ENCODE measurements at places on chromosomes 1 and 21.

DNA sequence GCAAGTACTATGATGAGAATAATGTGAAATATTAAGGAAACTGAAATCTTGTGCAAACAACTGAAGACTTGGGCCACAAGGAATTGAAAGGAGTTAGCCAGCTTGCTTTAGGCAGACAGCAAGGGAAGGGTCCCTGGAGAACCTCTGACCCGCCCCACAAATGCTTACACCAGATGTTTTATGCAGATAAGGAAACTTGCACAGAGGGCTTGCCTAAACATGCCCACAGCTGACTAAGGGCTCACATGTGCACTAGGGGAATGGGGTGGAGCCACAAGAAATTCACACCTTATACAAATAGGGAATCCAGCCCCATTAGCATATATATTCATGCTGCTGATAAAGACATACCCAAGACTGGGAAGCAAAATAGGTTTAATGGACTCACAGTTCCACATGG, 86.1 kb upstream of the CYYR1 start:
- DNase-seq, result no peak

DNA sequence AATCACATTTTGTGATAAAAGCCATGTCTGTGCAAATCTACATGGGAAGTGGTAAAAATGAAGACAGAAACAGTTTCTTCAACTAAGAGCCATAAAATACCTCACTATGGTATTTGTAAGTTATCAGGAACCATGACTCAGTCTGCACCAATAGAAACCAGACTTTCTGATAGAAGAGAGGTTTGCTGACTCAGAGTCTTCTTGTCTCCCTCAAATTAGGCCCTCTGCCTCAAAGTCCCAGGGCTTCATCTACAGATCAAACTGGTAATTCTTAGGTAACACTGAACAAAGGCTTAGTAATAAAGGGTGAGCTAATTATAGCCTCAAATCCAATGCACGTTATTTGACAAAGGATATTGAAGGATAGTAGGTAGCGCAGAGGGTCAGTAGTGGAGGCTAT, 30.9 kb upstream of the SSX2IP start:
- DNase-seq, result no peak

DNA sequence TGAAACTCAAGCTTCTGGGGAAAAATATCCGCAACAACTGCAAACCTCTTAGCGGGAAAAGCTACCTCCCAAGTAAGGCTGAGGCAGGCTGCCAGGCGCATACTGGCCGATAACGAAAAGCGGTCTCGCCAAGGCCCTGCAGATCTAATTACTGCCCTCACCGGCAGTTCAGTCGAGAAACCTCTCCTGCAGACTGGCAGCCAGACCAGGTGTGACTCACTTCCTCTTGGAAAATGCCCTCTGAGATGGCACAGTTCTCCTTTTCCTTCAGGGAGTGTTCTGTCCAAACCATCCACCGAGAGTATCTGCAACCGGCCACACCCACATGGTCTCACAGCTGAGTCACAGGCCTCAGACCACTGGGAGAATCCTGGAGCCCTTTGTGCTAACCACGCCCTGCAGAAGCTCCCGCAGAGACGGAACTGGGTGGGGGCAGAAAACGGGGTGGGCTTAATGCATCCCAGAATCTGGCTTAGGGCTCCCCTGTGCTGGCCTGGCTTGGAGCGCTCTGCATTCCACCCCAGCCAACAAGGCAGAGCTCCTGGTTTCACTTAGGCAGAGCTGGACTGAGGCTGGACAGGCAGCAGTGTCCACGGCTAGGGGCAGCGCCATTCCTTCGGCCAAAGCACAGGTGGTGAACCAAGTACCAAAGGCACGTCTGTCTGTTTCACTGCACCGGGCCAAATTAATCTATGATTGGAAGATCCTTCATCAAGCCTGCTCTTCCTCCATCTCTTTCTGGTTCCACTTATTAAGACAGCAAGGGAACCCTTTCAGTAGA, 1.2 kb downstream of the S100A10 start:
- peak; percentile 16 for DNase-seq

DNA sequence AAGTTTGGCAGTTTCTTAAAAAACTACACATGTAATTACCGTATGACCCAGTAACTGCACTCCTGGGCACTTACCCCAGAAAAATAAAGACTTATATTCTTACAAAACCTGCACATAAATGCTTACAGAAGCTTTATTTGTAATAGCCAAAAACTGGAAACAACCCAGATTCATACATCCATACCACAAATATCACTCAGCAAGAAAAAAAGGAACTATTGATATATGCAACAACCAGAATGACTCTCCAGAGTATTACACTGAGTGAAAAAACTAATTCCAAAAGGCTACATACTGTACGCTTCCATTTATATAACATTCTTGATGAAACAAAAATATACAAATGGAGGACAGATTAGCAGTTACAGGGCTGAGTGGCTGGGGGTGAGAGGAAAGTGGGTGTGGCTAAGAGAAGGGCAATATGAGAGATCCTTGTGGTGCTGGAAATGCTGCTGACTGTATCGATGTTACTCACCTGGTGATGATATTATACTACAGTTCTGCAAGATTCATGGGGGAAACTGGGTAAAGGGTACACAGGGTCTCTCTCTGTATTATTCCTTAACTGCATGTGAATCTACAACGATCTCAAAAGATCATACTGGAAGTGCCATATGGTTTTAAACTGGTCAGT, 96.0 kb upstream of the GNG4 start:
- DNase-seq, result no peak

GRCh38 chr1:180837020-180837419, 75.7 kb upstream of the KIAA1614 start:
- no peak for DNase-seq

DNA sequence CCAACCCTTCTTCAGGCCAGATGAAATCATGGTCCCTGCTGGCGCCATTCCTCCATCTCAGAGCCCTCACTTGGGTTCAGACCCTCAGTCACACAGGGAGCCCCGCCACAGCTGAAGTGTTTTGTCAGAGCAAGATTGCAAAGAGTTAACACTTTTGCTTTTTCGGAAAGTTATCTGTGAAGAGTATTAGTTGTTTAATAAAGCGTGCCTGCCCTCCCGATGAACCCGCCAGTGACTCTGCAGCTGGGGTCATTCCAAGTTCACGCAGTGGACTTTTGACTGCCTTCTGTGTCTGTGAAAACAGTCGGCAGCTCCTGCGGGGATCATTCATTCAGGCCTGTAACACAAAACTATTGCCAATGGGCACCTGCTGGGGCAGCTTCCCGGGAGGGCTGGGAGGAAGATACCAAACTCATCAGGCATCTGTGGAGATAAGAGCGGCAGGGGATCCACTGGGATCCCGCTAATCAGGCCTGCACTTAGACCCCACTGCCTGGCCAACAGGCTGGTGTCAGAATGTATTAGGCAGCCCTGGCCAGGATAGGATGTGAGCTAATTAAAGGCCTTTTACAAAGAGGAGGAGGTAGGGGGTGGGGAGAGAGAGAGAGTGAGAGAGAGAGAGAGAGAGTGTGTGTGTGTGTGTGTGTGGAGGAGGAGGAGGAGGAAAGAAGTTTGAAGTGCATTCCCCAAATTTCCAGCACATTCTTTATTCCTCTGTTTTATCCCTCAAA, 184.5 kb downstream of the DHRS3 start:
- no peak for DNase-seq

- DNase-seq, result no peak
Observed at GRCh38 chr1:226653311-226653921, 85.7 kb downstream of the ITPKB start.

- DNase-seq, result no peak
Observed at GRCh38 chr1:58045094-58045705, 501.3 kb downstream of the OMA1 start.

DNA sequence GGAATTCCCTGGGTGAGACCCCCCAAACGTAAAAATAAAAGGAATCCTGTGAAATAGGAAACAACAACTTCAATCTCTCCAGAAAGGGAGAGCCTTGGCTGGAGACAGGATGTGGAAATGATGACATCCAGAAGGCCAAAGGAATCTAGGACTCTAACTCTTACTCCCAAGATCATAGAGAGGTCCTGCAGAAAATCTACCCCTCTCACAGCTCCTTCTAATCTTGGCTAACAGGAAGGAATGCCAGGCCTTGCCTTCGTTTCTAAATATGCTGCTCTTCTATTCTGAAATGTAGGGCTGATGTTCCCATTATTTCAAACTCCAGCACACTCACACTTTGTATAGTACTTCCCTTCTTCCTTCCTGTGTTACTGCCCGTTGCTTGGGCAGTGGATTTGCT, 40.7 kb downstream of the ARHGEF11 start:
- DNase-seq, result no peak

GRCh38 chr1:51850420-51851223, 27.9 kb downstream of the NRDC start:
- DNase-seq, result no peak

GRCh38 chr1:244252211-244252610, 199.5 kb downstream of the ADSS2 start:
- no peak for DNase-seq

- no peak for DNase-seq
Observed at GRCh38 chr1:159828581-159829272, 2.1 kb downstream of the SLAMF8 start.

- no peak for DNase-seq
Observed at GRCh38 chr1:4203501-4203900, 303.4 kb upstream of the C1orf174 start.

DNA sequence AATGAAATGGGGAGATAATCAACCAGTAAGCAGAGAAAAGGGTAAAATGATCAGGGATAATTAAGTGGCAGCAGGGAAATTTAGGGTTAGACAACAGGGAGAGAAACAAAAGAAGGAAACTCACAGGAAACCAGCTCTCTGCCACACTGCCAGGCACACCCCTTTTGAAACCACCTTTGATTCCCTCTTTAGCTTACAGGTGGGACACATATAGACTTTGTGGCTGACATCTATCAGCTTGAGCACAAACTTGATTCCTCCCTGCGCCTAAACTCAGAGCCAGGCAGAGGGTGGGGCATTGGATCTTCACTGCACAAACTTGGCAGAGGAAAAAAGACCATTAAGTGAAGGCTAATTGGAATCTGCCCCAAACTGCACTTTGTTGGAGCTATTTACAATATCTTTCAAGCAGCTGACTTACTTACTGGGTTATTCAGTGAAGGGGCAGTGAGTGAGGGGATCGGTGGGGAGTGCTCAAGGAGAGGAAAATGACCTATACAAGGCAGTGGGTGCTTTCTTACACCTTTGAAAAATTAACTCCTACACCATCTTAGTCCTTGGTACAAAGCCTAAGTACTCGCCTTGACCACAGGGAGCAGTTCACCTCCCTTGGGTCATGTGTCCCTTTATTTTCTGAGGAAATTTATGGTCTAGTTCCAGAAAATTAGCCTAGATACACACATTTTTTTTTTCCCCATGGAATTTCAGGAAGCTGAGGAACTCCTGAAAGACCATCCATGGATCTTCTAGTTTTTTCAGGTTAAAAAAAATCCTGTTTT, 60.2 kb downstream of the PBX1 start:
- DNase-seq, result no peak

- DNase-seq, result no peak
Observed at GRCh38 chr1:244256086-244256676, 195.5 kb downstream of the ADSS2 start.
